ENCODE measurements at places on chromosomes 1 and 21.

DNA sequence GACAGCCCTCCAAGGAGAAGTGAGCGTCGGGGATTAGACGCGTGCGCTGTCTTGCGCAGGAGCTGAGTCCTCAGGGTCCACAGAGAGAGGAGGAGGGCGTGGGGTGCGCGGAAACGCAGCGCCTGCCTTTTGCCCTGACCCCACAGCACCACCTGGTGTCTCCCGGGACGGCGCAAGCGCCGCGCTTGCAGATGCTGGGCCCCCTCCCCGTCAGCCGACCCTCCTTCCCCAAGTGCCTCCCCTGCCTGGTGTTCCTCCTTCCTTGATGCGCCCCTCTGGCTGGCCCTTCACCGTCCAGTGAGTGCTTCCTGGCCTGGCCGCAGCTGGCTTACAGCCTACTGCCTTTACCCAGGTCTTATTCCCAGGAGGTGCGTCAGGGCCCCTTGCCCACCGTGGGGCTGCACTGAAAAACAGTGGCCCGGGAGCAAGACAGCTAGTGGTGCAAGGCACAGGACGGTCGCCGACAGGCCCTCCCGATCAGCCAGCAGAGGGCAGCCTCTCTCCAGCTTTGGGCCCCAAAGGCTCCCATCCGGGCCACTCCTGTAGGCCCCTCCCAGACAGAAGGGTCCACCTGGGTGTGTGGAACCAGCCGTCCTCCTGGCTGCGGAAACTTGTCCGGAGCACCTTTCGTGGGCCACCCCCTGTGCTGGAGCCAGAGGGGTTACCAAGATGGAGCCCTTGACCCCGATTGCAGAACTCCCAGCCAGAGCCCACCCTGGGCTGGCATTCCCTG, 12.9 kb upstream of the PHLDA3 start:
- peak; percentile 82 for DNase-seq

GRCh38 chr1:55150880-55151588, 64.1 kb downstream of the USP24 start:
- DNase-seq: no peak

- DNase-seq: no peak
Measured at GRCh38 chr1:20266141-20266540, 24.5 kb upstream of the VWA5B1 start.

- no peak for DNase-seq
Measured at GRCh38 chr1:229862017-229862774, 204.8 kb upstream of the GALNT2 start.

GRCh38 chr1:111442457-111442856, 6.6 kb downstream of the WDR77 start:
- DNase-seq: no peak

DNA sequence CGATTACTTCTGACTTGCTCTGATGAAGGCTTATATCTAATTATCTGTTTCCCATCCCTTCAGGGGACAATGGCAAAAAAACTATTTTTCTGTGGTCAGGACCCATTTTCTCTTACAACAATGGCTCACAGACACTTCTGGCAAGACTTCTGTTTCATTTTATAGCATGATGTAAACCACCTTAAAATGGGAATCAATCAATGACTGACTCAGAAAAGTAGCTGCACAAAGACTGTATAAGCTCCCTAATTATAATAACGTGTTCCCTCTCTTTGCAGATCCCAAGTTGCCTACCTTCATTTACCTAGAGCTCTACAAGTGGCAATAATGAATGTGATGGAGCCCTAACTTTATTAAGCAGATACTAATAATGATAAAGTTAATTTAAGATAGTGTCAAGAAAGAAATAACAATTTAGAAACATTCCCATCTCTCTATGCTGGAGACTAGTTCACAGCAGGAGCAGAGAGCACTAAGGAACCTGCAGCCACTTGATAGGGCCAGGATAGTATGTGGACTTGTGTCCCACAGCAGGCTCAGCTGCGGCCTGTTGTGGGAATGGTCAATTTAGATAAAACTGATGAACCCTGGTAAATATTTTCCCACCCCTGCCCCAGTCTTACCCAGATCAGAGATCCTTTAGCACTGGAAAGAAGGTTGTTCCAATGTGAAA, 538 bp downstream of the GBP2 start:
- no peak for DNase-seq

Data from NCI-H1105 treated with DMSO at 0.1 percent for 48 hours (cell line).